ENCODE measurements at places on chromosomes 4 and X. TPM values are rescaled to one million over a fixed set of nuclear protein-coding genes. Genes with fewer than 3 reads are reported as not detected.

GRCh38 chrX:119459181-119459580 is 9.1 kb upstream of the SLC25A5 start:
- DNase-seq, result no peak

SPOCK3 gene
- total RNA-seq, result 0.08 TPM

NONO gene
- 138 TPM for total RNA-seq

AMTN gene
- total RNA-seq, result not detected

DNA sequence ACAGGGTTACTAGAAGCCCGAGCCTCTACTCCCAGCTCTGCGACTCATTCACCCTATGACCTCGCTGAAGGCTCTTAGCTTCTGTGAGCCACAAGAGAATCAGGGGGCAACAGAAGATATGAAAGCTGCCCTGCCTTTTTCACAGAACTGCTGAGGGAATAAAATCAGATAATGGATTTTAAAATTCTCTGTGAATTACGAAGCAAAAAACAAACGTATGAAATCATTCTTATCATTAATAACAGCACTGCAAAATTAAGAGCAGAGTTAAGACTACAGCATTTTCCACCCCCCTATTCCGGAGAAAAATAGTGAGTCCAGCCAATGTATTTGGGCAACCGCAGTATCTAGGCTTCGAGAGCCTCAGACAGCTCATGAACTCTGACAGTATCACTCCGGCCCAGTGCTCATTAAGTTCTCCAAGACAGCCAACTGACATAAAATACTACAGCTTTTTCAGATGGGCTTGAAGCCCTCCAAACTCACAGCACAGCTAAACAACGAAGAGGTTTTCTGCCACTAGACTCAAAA is 33.4 kb downstream of the AFAP1 start:
- no peak for DNase-seq

DNA sequence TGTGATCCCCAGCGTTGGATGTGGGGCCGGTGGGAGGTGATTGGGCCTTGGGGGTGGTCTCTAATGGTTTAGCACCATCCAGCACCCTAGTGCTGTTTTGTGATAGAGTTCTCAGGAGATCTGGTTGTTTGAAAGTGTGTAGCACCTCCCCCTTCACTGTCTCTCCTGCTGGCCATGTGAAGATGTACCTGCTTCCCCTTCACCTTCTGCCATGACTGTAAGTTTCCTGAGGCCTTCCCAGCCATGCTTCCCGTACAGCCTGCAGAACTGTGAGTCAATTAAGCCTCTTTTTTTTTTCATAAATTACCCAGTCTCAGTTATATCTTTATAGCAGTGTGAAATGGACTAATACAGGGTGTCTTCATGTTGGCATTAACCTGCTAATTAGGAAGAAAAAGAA is 19.3 kb upstream of the TBC1D14 start:
- DNase-seq, result no peak
